ENCODE measurements at places on chromosomes 16 and 17.
A peak's percentile ranks its signal among the peaks of the same experiment; 100 is the strongest.

DNA sequence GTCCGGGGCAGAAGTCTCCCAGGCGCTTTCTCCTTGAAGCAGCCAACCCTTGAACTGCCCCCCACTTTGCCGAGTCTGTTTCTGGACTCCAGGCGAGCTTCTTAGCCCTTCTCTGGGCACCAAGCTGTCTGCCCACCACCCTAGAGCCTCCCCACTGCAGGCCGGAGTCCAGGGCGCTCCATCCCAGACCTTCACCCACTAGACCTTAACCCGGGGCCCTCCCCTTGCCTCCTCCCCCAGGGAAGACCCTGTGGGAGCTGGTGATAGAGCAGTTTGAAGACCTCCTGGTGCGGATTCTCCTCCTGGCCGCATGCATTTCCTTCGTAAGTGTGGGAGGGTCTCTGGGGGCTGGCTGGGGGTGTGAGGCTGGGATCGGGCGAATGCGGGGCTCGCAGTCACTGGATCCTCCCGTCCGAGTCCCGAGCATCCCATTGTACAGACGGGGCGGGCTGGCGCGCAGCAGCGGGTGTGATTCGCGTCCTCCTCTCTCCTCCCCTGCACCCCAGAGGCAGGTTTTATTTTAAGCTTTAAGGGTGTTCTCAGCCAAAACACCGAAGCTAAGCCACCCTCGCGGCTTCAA is 1.1 kb downstream of the ATP2A1 start:
- DNase-seq, result no peak

GRCh38 chr16:17591655-17592405 is 121.1 kb upstream of the XYLT1 start:
- DNase-seq, result no peak

DNA sequence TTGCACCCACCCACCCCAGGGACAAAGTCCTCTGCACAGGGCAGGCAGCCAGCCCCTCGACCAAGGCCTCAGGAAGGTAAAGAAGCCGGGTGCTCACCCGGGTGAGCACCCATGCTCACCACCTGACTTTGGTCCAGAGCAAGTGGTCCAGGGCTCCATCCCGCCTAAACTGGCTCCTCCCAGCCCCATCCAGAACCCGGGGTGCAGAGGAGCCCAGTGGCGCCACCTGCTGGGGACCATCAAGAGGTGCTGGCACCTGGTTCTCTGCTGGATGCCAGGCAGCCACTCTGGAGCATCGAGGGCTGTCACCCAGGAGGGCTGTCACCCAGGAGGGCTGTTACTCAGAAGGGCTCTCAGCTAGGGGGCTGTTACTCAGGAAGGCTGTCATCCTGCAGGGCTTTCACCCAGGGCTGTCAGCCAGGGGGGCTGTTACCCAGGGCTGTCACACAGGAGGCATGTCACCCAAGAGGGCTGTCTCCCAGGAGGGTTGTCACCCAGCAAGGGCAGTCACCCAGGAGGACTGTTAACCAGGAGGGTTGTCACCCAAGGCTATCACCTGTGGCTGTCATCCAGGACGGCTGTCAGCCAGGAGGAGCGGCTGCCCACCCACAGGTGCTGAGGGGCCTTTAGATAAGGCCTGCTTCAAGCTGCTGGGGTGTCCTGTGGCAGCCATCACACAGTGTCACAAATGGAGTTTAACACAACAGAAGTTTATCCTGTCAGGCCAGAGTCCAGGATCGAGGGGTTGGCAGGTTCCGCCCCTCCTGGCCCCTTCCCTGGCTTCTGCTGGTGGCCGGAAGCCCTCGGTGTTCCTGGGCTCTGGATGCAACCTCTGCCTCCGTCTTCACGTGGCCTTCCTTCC is 98.5 kb downstream of the TNFRSF13B start:
- DNase-seq, result peak; percentile 11

DNA sequence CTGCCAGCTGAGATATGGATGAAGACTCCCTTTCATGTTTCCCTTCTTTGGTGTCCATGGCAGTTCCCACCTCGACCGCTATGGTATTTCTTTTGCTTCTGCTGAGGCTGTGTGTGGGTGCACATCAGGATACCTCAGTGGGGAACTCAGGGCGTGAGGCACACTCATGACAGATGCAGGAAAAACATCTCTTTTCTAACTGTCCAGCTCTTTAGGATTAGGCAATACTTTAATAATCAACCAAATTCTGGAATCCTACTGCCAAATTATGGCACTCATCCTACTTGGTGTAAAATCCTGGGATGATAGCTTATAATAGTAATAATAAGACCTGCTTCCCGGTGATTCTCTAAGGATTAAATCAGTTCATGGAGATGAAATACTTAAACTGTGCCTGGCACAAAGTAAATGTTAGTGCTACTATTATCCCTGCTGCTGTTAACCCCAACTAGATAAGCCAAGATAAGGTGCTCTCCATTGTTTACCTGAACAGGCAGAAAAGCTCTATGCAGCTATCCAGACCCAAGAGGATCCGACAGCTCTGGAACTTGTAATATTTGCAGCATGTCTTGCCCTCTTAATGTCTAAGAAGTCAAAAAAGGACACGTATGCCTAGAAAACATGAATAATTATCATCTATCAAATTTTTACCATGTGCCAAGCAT is 543.3 kb downstream of the WWOX start:
- DNase-seq, result no peak

DNA sequence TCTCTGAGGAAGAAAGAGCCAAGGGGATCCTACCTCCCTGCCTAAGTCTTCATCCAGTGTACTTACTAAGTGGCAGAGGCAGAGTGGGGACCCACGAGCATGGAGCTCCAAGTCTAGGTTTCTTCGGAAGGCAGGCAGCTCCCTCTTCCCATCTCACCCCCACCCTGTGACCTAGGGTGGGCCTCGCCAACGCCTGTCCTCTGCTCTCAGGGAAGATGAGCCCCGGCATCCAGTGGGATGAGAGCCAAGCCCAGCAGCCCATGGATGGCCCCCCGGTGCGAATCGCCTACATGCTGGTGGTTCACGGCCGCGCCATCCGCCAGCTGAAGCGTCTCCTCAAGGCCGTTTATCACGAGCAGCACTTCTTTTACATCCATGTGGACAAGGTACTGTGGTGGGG is 8.3 kb downstream of the XYLT2 start:
- DNase-seq, result no peak

GRCh38 chr17:61203671-61204131 is 195.9 kb upstream of the TBX2 start:
- no peak for DNase-seq

DNA sequence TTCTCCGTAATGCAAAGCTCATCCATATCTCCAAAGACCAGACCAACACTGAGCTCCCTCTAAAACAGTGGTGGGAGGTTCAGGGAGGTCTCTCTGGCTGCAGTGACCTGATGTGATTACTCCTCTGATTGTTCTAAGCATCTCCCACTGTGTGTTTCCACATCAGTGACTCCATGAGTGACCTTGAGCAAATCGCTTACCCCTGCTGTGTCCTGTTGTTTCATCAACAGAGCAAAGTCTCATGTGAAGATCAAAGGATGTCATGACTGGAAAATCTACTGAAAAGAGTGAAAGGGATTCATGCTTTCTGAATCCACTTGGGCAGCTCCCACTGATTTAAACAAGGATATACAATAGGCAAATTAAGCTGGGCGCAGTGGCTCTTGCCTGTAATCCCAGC is 352.9 kb downstream of the TMEM114 start:
- no peak for DNase-seq

GRCh38 chr17:65071861-65072260 is 15.3 kb upstream of the GNA13 start:
- no peak for DNase-seq

- DNase-seq, result no peak
Observed at GRCh38 chr17:11885051-11885450, 112.2 kb downstream of the ZNF18 start.

GRCh38 chr17:39666231-39666600 is 1.1 kb downstream of the TCAP start:
- no peak for DNase-seq

- DNase-seq, result no peak
Observed at GRCh38 chr16:3045758-3046640, at the start of gene MMP25. TSS of gene MMP25 (plus strand) at chr16:3046561. CDS start at chr16:3046918, 357 bp downstream.

DNA sequence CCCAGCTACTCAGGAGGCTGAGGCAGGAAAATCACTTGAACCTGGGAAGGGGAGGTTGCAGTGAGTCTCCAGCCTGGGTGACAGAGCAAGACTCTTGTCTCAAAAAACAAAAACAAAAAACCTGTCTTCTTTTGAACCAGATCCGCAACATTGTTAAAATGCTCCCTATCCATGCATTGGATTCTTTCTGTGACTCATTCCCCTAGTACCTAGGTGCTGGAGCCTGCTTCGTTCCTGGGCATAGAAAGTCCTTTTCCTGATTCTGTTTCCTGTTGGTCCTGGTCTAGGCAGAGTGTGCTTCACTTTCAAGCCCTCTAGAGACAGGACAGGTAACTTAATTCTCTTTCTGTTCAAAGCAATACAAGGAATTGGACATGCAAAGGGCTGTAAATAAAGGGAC is 5.2 kb downstream of the EPN2 start:
- DNase-seq, result no peak

DNA sequence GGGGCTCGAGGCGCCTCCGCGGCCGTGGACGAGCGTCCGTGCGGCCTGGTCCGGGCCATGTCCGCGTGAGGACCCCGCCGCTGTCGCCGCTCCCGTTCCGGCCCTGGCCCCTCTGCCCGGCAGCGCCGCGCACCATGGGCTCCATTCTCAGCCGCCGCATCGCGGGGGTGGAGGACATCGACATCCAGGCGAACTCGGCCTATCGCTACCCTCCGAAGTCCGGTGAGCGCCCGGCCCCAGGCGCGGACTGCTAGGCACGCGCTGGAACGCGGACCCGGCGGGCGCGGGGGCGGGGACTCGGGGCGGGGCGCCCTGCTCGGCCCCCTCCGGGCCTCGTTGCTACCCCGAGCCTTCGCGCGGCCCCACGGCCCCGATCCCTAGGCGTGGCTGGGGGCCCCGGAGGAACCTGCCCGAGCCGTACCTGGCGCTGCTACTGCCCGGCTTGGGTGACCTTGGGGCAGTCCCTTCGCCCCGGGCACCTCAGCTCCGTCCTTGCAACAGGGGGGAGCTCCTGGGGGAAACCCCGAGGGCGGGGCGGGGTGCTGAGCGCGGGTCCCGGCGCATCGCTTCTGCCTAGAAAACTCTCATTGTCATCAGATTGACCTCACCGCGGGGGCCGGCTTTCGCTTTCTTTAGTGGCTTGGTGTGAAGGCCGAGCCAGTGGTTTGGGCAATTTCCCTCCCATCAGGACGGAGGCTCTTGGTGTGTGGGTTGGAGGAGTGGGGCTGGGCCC is 367 bp downstream of the MGRN1 start:
- peak; percentile 83 for DNase-seq

DNA sequence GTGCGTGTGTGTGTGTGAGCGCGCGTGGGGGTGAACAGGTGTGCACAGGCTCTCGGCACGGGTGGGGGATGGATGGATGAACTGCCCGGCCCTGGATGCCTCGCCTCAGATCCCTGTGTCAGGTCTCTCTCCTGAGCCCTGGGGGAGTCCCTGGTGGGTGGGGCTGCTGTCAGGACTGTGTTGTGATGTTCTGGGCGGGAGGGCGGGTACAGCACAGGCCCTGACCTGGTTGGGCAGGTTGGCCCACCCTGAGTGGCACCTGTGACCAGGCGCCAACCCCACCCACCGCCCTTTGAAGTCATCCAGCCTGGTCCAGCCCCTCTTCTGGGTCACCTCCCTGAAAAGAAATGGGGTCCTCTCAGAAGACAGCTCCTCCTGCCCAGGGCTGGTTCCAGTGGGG is 41.6 kb upstream of the TAC4 start:
- no peak for DNase-seq

GRCh38 chr16:11546608-11547061 is 40.1 kb downstream of the LITAF start:
- DNase-seq, result peak; percentile 71

- no peak for DNase-seq
Observed at GRCh38 chr16:57852189-57852588, 49.9 kb upstream of the KIFC3 start.

DNA sequence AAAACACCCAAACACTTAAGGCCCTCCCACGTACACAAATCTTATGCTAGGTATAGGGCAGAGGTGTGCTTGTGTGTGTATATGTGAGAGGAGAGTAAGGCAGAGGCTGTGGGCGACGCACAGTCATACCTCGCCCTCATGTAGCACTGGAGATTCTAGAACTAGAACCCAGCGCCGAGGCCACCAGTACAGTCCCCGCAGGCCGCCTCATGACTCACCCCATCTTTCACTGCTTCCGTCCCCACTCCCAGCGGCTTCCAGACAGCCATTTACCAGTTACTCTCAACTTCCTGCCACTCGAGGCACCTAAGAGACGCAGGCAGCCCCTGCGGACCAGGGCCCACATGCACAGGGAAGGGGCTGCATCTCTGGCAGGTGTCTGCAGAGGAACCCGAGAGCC is 23.2 kb upstream of the CYTH1 start:
- no peak for DNase-seq

DNA sequence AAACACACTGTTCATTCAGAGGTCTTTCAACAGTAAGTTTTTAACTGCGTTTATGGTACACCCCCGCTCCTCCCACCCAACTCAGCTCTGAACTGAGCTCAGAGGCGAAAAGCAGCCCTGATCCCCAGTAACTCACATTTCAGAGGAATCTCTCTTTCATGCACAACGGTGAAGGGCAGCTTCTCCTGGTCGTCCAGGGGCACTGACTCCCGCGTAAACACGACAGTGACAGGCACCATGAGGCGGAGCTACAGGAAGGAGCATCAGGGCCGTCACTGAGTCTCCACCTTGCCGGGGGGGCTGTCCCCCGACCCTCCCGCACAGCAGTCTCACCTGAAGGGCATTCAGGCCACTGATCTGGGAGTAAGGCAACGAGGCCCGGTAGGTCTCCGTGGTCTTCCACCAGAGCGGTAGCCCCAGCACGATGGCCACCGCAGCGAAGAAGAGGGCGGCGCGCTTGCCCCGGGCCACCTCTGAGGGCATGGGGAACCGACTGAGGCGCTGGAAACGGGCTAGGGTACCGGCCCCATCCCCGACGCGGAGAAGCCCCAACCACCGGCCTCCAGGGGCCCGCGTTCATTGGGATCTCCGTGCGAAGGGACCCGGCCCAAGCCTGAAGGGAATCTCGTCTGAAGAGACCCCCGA is 486 bp downstream of the PIGS start:
- no peak for DNase-seq
